ENCODE measurements at places on chromosomes 4 and X.

GRCh38 chr4:169758401-169758962 is 738 bp upstream of the HPF1 start:
- no peak for DNase-seq

- DNase-seq: no peak
These were observed 23.3 kb downstream of the SLC9A7 start for GRCh38 chrX:46735622-46736021.

DNA sequence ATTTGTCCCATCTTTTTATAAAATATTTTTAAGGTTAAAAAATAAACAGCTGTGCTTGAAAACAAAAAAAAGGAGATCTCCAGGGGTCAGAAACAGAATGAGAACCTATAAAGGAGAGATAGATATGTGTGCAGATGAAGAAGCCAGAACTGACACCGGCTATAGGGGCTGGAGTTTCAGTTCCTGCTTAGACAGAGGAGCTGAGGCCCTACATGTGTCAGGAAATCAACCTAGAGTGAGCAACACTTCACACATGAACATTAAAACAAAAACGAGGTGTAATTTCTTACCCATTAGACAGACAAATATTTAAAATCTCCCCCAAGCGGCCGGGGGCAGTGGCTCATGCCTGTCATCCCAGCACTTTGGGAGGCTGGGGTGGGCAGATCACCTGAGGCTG is 17.8 kb upstream of the HUWE1 start:
- no peak for DNase-seq

DNA sequence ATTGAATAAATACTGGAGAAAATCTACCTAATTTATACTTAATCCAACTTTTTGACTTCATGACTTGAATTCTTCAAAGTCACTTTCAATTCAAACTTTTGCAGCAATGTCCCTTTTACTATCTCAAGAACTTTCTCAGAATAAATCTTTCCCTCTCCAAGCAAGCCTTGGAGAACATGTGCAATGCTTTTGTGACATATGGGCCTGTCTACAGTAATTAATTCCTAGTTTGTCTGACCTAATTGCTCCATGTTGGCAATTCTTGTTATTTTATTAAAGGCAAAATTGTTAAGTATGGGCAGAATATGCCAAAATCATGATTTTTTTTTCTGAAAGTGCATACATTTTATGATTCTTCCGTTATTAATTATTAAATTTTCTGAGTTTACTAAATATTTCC is 1115.3 kb downstream of the PDHA2 start:
- no peak for DNase-seq

GRCh38 chr4:54819034-54819433 is 161.3 kb downstream of the KIT start:
- no peak for DNase-seq

DNA sequence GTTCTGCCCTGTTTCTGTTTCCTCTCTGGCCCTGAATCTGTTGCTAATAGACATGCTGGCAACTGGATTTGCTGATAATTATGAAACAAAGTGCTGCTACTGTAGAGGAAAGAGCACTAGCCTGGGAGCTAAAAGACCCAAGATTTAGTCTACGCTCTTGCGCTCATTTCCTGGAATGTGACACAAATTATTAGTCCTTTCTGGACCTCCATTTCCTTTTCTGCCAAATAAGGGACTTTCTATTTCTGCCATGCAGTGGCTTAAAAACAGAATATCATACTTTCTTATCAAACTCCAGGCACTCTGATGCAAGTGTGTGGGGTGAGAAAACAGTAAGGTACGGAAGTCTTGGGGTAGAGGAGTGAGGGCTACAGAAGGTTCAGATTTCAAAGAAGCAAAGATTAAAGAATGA is 48.3 kb upstream of the GPR174 start:
- no peak for DNase-seq

DNA sequence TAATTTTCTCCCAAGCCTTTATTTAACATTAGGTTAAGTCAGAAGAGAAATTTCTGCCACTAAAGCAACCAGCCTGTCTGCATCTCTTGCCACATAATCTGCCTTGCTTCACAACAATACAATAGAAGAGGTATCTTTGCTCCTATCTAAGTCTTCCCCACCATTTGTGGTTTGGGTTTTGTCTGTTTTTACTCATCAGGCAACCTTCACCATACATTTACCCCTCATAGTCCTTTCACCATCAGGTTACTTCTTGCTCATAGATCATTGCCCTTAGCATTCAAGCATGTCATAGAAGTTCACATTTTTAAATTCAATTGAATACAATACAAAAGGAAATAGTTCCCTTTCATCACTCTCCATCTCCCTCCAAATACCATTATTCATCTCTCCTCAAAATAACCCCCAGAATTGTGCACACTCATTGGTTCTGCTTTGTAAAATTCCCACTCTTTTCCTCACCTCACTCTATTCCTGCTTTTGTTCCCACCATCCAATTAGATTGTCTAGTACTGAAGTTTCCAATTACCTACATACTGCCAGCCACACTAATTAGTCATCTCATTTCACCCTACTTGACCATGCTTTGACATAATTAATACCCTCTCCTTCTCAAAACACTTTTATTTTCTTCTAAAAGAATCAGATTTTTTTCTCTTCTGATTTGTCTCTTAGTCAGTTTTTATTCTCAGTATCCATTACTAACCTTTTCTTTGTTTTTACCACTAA is 1957.0 kb upstream of the AGA start:
- DNase-seq: no peak

- no peak for DNase-seq
These were observed 16.6 kb downstream of the SOWAHB start for GRCh38 chr4:76881375-76881774.
